Fibroblast of mammary gland (primary cell): ENCODE measurements at places on chromosomes 13 and 19.

DNA sequence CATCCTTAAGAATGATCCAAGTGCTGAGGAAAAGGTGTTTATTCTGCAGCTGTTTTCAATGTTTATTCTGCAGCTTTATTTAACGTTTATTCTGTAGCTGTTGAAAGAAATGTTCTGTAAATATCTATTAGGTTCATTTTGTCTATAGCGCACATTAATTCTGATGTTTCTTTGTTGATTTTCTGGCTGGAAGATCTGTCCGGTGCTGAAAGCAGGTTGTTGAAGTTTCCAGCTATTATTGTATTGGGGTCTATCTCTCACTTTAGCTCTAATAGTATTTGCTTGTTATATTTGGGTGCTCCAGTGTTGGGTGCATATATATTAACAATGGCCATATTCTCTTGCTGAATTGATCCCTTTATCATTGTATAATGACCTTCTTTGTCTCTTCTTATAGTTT lies 20.2 kb downstream of the CD70 start:
- DNase-seq = no peak

DNA sequence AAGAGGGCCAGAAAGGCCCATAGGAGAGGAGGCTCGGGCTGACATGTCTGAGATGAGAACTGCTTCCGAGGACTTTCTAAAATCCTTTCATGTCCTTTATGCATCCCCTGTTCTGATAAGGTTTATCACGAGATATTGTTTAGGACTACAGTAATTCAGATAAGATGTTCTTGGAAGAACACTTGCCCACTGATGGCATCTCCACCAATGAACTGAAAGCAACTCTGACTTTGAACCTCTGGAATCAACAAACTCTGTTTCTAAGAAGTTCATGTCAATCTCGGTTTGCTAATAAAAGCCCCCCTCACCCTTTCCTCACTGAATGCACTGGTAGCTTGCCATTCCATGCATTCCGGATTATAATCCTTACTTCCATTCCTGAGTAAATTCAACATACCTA lies 90.9 kb downstream of the FGF9 start:
- no peak for DNase-seq

DNA sequence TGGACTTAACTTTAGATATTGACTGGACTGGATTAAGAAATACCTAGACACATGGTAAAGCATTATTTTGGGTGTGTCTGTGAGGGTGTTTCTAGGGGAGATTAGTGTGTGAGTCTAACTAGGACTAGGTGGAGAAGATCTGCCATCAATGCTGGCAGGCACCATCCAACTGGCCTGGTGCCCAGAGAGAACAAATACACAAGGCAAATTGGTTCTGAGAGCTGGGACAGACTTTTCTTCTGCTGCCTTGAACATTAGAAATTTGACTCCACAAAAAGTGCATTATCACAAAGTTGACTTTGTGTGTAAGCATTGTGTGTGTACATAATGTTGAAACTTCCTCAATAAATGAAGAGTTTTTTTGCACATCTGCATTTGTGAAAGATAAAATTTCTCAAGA lies 522.1 kb downstream of the SUCLA2 start:
- DNase-seq = no peak

DNA sequence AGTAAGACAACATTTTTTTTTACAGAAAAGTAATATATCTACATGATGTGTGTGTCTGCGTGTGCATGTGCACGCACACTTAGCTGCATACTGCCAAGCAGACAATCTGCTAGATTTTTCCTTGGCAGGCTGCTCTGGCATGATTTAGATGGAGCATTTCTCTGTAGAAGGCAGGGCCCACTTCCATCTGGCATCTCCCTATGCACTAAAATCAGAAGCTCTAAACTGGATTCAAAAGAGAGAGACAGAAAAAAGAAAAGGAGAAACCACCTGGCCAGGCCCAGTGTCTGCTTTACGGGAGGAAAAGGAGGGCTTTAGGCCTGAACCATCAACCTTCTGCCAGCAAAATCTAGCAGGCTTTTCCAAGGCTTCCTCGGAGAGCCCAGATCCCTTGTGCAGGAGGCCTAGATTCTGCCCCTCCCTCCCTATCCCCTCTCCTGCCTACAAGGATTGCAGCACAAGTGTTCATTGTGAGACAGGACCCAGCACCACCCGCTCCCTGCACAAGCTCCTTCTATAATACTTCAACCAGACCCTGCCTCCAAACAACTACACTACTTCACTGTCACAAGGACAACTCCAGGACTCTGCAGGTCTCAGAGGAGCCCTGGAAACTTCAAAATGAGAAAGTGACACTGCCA lies 99.3 kb downstream of the DOCK9 start:
- DNase-seq = no peak
